ENCODE measurements at places on chromosomes 7 and 10.

GRCh38 chr10:12228851-12229250 is 32.9 kb downstream of the CDC123 start:
- DNase-seq: no peak

GRCh38 chr10:14247377-14248116 is 83.2 kb downstream of the FRMD4A start:
- no peak for DNase-seq

DNA sequence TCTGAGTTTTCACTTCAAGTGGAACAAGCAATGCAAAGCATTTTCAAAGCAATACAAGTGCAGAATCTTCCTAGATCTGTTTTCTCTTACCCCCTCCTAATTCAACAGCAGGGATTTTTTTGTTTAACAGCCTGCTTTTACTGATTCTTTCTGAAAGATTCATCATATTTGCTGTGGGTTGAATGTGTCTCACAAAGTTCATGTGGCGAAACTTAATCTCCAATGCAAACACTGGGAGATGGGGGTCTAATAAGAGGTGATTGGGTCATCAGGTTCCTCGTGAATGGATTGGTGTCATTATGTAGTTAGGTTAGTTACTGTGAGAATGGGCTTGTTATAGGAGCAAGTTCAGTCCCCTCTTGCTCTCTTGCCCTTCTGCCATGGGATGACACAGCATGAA is 107.6 kb downstream of the CNNM2 start:
- no peak for DNase-seq

DNA sequence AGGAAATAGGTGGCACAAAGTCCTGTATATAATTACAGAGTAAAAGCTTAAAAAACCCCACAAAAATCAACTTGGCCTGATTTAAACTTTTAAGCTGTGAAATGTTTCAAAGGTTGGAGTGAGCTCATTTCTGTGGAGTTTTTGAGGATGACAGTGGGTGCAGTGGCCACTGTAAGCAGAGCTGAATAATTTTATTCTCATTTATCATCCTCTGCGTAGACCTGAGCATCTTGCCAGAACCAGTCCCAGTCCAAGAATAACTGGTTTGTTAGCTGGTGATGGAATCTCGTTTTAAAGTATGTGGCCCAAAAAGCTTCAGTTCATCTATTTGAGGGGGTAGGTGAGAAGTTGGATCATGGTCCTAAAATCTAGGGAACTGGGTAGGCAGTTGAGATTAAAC is 4.4 kb downstream of the BMPER start:
- no peak for DNase-seq

GRCh38 chr7:135713836-135714470 is 14.0 kb downstream of the SLC13A4 start:
- no peak for DNase-seq

DNA sequence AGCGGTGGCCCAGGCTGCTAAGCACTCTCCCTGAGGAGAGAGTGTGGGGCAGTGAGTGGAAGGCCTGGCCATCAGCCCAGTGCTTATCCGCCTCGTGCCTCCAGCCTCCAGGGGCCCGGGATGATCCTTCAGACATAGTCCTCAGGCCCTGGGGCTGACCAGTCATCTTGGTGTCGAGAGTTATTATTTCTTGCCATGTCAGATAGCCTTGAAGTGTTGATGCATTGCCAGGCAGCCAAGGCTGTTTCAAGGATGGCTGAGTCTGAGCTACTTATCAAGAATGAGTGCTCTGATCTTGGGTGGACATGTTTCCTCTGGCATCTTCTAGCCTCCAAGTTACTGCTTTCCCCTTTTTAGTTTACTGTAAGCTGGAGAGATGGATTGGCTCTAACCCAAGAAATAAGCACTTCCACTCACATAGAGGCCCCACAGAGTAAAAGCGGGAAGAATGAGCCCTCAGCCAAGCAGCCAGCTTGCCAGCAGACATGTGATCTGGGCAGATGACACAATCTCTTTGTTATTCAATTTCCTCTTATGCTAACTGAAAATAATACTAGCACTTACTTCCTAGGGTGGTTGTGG is 136.5 kb upstream of the NAMPT start:
- DNase-seq: no peak

- no peak for DNase-seq
These were observed 228.0 kb downstream of the EXOC4 start for GRCh38 chr7:133480868-133481267.

DNA sequence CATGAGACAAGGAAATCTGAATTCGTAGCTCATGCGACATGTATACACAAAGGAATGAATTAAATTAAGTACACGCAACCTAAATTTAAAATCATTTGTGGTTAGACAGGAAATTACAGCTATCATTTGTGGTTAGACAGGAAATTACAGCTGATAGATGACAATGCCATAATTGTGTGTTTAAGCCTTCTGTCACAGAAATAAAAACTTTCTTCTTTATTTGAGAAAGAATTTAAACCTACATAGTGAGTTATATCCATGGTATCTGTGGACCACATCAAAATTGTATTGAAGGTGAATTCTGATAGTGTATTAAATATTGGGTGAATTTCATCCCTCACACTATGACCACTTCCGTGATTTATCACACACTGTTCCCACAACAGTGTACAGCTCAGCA is 362.9 kb downstream of the MAGI2 start:
- DNase-seq: no peak

DNA sequence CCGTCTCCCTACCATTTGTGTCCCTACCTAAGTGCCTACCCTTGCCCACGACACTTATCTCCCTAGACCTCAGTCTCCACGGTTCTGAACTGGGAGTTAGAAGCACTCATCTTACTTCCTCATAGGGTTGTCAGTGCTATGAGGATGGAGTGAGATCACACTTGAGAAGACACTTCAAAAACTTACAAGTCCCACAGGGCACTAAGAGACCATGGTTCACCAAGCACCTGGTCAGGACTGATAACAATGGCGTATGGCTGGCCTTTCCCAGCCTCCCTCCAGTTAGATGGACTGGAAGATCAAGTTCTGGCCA is 43.2 kb downstream of the KCNMA1 start:
- DNase-seq: no peak

DNA sequence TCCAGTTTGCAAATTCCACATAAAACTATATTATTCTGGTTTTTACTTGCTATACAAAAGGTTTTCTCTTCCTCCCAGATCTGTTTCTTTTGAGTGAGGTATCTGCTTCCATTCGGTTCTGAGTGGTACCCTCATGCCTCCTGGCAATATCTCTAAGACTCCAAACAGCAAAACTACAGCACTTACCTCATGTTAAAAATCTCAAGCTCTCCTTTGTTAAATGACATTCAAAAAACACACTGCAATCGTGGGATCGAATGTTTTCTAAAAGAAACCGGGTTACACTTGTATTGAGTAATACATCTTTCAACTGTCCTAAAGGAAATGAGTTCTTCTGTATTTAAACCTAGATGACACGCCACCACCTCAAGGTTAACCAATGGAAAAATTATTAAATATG is 11.1 kb downstream of the YWHAG start:
- no peak for DNase-seq

DNA sequence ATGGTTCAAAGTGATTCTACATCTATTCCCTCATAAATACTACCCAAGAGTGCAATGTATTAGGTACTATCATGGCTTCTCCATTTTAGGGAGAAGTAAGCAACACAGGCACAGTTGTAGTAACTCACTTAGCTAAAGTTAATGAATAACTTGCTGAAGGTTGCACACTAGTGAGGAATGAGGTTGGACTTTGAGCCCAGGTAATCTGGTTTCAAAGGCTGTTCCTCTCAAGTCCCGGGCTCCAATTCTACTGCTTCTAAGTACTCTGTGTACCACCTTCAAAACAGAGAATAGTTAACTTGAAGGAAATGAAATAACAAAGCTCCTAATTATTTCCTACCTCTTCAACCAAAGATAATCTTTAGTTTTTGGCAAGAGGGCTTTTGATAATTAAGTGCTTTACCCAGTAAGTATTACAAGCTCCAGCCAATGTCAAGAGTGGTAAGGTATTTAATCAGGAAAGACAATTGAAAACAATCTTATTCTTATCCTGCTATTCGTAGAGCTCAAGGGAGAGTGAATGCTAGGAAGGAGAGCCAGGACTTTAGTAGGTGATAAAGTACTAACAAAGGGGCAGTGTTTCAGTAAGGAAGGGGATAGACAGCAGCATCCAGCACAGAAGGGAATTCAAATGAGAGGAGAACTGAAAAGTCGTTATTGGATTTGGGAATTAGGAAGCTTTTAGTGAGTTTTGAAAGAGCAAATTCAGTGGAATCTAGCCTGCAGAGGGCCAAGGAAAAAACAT is 158.2 kb upstream of the PTPRZ1 start:
- DNase-seq: no peak

DNA sequence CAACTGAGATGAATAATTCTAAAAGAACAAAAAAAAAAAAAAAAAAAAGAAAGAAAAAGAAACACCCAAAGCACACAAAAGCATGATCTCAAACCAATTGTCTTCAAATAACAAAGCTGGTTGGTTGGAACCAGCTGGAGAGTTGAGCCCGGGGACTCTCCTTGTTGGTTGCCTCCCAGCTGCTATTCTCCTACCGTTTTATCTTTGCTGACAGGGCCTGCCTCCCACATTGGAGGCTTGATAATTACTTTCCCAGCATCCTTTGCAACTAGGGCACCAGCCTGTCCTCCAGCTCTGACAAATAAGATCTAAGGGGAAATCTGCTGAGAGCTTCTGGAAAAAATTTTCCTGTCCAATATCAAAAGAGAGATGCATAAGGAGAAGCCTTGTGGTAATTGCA is 6.8 kb downstream of the PON1 start:
- DNase-seq: no peak

- no peak for DNase-seq
These were observed 5.8 kb upstream of the AGR2 start for GRCh38 chr7:16810573-16810972.

- no peak for DNase-seq
These were observed 106.0 kb downstream of the OSBPL3 start for GRCh38 chr7:24873944-24874343.

GRCh38 chr10:28631896-28632583 is 45.3 kb upstream of the BAMBI start:
- no peak for DNase-seq

- DNase-seq: no peak
These were observed 448.5 kb upstream of the ANKRD30A start for GRCh38 chr10:36676756-36677430.

GRCh38 chr7:56605146-56605545 is 488.9 kb upstream of the NUPR2 start:
- DNase-seq: no peak

DNA sequence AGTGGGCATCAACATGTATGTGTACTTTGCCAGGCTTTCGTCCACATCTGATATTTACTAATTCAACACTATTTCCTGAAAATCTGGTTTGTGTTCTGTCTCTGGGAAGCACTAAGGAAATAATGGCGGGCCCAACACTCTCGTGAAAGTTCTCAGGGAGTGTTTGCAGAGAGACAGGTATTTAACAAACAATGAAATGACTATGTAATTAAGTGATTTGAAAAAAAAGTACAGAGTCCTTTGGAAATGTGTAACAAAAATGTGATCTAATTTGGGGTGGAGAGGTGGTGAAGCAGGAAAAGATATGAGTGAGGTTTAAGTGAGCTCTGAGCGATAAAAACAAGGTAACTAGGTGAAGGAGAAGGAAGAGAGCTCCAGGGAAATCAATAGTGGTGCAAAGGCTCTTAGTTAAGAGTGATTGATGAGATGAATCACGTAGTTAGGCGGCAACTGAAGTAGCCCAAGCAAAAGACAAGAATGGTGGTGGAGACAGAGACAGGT is 95.3 kb upstream of the DNAJB12 start:
- DNase-seq: no peak

DNA sequence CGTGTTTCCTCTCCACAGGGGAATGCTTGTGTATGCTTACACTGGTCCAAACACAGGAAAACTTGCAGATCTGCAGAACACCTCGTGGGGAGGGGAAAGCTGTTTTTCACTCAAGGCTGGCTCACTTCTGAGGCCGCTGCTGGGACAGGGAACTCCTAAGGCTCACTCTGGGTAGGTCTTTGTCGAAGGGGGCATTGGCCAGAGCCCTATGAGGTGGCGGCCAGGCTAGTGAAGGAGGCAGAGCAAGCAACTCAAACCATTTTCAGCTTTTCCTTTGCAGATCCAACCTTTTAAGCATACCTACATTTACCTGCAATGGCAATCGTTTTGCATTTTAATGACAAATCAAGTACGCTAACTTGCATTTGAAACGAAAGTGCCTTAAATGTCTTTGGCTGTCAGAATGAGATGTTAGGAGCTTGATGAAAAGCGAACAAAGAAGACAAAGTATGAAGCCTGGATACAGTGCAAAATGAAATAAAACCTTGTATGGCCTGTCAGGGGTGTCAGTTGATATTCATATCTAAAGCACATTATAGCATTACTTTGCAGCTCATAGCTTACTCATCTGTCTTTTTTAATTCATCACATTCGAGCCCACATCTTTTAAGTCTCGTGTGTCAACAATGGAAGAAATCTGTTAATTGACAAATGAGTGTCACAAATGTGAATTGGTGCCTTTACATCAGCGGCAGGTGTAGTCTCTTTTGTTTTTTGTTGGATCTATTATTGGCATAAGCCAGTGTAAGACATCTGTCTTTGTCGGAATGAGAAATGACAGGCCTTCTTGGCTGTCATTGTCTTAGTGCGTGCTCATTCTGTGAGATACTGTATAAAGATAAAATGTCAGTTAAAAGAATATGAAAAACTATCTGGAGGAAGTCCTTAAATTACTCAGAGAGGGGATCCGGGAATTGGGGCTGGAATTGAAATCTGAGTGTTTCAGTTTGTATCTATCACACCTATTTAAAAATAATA is 30.5 kb downstream of the LRMDA start:
- DNase-seq: no peak

- DNase-seq: no peak
These were observed 185.6 kb upstream of the PRSS58 start for GRCh38 chr7:142443216-142444010.

- no peak for DNase-seq
These were observed 73.0 kb downstream of the ADCY1 start for GRCh38 chr7:45646996-45647825.

DNA sequence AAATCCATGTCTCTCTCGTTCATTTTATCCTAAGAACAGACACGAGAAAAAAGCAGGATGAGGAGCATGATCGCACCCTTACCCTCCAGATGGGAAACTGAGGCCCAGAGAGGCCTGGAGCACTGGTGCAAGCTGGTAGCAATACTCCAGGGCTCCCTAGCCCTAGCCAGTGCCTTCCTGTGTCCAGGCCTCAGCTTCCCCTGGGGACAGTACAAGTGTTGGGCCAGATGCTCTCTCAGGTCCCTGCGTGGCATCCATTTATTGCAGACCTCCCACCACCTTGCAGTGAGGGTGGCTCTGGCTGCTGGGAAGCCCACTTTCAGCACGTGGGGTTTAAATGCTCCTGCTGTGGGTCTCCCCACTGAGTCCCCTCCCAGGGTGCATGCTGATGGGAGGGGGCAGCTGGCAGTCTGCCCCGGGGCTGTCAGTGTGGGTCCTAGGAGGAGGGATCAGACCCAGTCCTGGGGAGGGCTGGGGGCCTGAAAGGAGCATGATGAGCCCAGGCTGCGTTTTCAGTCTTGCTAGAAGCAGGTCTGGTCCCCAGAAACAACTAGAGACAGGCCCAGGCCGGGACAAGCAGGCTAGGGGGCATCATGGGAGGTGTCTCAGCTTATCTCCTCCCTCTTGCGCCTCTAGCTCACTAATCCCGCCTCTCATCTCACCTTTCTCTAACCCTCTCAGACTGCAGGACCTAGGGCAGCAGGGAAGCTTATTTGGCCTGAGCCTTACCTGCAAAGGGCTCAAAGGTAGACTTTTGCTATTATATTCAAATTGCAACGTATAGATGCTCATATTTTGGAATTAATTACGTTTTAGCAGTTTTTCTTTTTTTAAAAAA is 662 bp upstream of the PPIF start:
- no peak for DNase-seq

- DNase-seq: no peak
These were observed 2.5 kb upstream of the BUB3 start for GRCh38 chr10:123151737-123152135.

- DNase-seq: no peak
These were observed 25.3 kb downstream of the IKZF1 start for GRCh38 chr7:50329775-50330174.
